ENCODE measurements at places on chromosomes 6 and 20.

DNA sequence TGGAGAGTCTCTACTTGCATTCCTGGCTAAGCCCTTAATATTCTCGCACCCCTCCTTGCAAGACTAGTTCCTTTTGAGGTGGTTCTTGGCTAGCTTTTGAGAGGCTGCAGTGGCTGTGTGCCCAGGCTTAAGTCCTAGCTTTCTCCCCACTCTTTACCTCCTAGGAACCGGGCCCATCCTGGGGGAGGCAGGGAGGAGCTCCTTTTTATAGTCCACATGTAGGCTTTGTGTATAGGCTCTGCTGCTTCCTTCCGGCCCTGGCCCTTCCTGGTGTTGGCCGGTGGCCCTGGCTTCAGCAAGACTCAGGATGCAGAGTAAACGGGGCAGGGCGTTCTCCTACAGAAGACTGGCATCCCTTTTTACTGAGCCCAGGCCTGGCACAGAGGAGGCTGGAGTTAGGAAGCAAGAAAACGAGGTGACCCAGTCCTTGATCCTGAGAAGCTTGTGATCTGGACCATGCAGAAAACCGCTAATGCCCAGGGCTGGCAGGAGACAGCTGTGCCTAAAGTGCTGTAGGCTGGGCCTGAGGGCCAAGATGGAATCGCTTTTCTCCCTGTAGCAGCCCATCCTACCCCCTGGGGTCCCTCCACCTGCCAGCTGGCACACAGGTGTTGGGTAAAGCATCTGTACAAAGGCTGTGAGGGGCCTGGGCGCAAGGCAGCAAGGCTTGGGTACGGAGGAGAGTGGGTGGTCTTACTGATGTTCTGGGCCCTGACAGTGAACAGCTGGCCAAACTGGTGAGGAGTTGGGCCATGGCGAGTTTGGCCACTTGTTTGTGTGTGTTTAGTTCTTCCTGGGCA, 8.7 kb downstream of the PLCG1 start:
- DNase-seq: peak; percentile 67

- no peak for DNase-seq
These were observed 256.3 kb downstream of the ADGRB3 start for GRCh38 chr6:68891419-68891818.

DNA sequence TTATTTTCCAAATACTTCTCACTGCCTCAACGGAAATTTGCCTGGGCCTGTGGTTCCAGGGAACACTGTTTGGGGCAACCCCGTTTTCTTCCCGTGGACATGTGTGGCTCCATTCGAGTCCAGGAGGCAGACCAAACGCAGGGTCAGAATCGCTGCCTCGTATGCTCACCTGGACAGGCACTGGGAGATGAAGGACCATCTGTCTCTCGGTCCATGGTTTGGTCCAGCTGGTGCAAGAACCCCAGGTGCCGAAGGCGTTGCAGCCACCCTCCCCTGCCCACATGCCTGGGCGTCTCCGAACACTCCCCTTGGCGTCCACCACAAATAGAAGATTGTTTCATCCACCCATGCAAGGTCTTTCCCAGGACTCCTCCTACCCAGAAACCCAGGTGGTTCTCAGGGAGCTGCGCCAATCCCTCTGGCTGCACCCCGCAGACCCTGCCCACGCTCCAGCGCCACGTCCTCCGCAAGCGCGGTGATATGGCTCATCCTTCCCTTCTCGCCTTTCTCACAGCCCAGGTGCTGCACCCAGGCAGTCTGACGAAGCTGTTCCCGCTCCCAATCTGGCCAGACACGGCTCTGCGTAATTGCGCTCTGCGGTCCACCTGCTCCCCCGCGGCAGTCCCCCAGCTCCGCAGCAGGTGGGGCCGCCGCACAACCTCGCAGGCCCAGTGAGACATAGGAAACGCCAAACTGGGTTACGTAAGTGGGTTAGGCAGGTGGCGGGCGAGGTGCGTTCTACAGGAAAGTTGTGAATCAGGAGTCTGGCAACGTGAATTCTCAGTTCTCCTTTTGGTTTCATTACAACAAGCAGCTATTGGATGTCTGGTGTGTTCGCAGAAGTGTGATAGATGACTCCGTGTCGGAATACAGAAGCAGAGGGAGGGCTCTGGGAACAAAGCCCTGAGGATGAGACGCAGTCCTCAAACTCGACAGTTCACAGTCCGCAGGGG, 146.2 kb upstream of the ECI2 start:
- DNase-seq: peak; percentile 2

DNA sequence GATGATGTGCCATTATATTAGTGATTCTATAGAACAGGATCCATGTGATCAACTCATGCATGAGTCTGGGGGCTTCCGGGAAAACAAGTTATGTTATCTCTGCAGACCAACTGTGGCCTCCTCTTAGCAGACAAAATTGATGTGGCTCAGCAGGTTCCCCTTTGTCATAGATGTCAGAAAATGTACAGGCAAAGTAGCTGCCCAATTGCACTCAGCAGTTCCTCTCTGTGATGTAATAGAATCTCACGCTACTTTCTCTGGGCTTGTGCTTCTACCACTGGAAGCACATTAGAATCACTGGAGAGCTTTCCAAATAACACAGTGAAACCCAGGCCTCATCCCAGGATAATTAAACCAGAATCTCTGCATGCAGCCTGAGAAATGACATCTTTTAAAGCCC, 253.1 kb downstream of the SLC24A3 start:
- no peak for DNase-seq

DNA sequence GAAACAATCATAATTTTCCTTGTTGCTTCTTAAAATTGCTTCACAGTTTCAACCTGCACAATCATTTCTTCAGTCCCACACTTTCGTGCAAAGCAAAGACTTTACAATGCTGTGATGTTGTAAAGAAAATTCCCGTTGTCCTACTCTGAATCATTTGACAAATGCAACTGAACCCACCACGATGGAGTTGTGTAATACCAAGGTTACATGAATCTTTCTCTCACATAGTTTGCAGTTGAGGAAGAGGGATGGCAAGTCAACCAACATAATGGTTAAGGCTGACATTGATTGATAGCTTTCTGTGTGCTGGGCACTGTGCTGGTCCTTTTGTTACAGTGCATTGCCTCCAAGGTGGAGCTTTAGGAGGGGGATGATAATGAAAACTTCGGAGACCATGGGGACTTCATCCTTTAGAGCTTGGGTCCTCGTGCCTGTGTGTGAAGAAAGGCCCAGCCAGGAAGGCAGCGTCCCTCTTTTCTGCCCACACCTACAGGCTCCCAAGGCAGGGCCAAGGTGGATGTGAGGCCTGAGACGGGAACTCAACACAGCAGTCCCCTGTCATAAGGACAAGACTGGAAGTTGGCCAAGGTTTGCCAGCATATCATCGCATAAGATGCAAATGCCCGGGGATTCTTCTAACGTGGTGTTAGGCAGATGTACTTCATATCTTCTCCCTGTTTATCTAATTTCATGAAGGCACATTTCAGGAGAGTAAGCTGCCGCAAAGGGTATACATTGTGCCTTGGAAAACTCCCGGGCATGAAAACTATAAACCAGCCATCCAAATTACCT, 96.9 kb downstream of the LY86 start:
- DNase-seq: no peak

DNA sequence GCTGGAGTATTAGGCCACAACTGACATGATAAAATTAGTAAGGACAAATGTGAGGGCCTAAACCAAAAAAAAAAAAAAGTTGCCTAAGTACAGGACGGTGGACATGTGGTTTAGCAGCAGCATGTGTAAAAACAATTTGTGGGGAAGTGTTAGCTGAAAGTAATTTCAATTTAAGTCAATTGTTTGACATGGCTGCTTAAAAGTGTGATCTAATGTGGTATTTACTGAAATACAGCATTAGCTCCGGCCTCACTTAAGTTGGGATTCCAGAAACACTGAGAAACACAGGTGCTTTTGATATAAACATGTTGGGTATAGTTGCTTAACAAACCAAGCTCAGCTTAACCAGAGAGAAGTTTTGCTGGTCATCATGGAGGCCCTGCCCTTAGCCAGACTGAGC, 119.7 kb downstream of the FYN start:
- no peak for DNase-seq

DNA sequence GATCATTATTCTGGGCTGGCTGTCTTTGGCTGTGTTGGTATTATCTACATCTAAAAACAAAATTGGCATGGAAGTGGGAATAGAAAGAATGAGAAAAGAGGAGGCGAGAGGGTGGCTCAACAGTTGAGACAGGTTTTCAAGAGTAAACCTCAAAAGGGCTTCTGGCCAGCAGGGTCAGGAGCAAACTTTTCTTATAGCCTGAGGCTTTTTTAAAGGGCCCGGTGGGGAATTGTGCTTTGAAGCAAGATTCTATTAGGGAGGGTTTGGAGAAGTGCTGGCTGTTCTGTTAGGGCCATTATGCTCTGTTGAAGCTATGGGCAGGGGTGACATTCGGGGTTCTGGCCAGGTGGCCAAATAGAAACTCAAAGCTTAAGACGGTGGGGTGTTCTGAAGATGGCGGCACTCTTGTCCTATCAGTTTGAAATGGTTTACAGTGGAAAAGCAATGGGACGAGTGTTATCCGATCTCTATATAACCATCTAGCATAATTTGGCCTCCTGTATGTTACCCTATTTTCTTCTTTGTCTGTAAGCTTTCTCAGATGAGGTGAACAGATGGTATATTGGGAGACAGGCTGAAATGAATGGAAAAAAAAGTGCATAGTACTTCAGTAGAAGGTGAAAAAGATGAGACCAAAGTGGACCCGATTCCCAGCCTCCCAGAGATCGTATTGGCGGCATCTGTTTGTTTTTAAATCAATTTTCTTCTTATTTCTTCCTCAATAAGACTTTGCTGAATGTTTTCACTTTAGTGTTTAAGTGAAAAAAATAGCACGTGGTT, 132.1 kb upstream of the CNR1 start:
- no peak for DNase-seq

- peak; percentile 25 for DNase-seq
These were observed 22.4 kb upstream of the RIMS4 start for GRCh38 chr20:44832724-44833123.

DNA sequence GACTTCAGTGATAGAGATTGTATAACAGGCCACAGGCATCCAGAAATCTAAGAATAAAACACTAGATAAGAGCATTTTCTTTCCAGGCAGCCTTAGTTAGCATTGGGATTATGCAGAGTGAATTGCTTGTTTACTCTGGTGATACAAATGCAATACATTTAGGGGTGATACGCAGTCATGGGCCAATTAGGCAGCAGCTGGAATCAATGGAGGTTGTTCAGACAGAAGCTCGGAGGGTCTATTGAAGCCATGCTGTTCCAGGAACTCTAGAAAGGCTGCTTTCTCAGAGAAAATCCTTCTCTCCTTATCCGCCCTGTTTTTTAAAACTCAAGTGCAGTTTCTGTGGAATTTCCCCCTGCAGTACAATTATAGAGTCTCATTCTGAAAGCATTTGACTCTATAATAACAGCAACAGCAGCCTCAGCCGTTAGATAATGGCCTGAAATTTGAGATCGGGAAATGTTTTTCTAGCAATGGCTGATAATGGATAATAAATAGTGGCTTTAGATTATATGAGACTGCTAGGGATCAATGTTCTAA, 364.3 kb upstream of the HS3ST5 start:
- no peak for DNase-seq

DNA sequence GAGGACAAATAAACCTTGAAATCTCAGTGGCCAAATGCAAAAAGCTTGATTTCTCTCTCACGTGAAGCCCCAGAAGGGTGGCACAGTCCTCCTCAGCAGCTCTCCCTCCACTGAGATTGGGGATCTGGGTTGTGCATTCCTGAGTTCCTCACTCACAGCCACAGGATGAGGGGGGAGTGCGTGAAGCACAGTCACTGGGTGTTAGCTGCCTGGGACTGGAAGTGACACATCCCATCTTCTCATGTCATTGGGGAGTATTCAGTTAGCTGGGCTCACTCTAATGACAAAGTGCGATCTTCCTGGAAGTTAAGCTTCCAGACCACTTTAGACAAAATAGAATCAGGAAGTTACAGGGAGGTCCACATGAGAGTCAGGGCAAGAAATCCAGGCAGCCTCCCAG, 192.2 kb upstream of the LRFN2 start:
- DNase-seq: no peak

DNA sequence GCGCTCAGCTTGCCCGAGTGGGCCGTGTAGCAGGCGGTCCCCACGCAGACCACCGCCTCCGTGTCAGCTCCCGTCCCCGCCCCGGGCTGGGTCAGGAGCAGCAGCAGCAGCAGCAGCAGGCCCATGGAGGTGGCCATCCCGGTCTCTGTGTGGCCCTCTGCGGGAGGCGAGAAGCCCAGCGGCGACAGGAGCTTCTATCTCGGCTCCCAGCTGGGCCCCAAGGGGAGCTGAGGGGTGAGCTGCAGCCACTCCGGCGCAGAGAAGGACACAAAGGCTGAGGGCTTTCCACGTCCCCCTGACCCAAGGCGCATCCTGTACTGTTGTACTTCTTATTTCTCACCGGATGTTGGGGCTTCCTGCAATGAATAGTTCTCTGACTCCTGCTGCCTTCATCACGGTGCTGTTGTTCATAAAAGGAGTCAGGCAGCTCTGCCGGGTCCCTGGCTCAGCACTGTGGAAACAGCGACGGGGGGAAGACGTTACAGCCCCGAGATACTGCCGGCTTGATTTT, at the start of gene CD93:
CD93 (minus strand) TSS at position 269 of the 511 bp plus-strand sequence; CDS start at position 137, 132 bp downstream.
- DNase-seq: no peak

DNA sequence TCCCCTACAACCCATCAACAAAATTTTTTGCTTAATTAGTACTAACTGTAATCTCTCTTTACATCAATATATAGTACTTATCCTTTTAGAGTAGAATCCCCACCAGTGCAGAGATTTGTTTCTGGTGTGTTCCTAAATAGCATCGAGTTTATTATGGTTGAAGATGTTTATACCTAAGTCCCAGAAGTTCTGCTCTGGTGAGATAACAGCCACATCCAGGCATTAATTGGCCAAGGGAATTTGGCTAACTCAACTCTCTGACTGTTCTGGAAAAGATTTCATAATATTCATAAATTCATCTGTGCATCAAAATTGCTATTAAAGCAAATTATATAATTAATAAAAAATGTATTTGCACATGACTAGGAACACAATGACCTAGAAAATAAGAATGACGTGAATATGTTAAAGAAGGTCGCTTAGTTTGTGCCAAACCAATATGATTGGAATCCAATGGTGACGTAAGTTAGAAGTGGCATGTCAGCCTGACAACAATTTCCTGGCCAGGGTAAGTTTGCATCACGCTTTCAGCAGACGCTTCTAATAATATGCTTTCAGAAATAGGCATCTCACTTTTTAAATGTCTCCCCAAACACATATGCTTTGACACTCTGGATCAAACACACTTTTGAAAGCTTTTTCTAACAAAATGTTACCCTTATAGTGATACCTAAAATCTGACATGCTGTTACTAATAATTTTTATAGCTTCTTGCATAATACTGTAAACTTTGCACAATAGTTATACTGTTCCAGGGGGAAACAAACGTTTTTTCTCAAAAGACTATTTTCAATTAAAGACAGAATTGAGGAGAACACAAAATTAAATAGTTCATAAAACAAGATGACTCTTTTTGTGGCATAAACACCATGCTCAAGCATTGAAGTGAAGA, 236.7 kb downstream of the TENT5A start:
- no peak for DNase-seq

DNA sequence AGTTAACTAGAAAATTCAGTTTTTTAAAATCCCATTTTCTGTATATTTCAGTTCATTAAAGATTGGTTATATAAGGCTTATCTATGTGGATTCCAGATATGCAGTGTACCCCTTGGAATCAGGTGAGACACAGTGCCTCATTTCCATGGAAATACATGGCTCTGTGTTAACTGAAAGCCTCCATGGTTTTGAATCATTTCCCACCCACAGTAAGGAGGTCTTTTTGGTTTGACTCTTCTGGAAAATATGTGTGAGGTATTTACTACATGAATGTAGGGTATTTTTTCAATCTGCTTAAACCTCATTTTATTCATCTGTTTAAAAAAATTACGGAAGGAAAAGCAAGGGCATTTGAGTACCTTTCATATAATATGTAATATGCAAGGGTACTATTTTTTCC, 25.5 kb downstream of the RNF144B start:
- no peak for DNase-seq

- DNase-seq: no peak
These were observed 40.8 kb downstream of the CCDC170 start for GRCh38 chr6:151534576-151534975.
